ENCODE measurements at places on chromosomes 4 and X.

DNA sequence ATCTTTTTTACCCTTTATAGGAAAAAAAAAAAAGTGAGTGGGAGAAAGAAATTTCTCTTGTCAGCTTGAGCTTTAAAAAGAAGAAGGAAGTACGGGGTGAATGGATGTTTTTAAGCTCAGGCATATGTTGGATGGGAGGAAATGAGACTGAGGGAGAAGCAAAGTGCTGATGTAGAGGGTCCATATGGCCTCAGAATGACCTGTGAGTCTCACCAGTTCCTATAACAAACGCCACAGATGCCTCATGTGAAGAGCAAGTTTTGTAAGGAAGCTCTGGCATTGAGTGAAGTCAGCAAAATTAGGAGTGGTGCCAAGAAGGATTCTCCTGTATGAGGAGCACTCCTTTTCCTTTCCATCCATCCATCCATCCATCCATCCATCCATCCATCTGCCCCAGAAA lies 214.6 kb downstream of the PTTG2 start:
- DNase-seq = no peak

GRCh38 chr4:157898836-157899605 lies 273.8 kb downstream of the GASK1B start:
- no peak for DNase-seq

GRCh38 chr4:6227412-6228157 lies 27.2 kb upstream of the JAKMIP1 start:
- DNase-seq = no peak

- DNase-seq = no peak
Observed at GRCh38 chr4:147599769-147600168, 17.4 kb upstream of the TMEM184C start.

- no peak for DNase-seq
Observed at GRCh38 chr4:73001885-73002284, 67.6 kb downstream of the COX18 start.

GRCh38 chrX:154908821-154909220 lies 22.7 kb downstream of the F8A1 start:
- no peak for DNase-seq

GRCh38 chr4:140080883-140081282 lies 73.1 kb downstream of the MAML3 start:
- no peak for DNase-seq

Data from CD4-positive, alpha-beta T cell treated with Interleukin-4 for 4 hours (primary cell).